Activated T-helper 1 cell treated with anti-CD3 and anti-CD28 coated beads, Interleukin-2, amount 50 U/mL, for 16 hours (primary cell): ENCODE measurements at places on chromosomes 13 and 19.

DNA sequence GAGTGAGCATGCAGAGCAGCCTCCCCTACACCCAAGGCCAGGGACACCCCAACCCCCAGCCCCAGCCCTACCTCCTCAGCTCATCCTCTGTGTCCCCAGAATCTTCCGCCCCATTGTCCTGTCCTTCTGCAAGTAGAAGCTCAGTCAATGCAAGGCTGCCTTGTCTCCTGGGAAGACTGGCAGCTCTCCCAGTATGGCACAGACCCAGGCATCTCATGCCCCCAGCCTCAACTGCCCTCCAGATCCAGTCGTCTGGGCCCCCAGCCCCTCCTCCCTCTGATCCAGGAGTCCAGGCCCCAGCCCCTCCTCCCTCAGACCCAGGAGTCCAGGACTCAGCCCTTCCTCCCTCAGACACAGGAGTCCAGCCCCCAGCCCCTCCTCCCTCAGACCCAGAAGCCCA lies 13.0 kb downstream of the ZNF575 start:
- DNase-seq, result no peak

DNA sequence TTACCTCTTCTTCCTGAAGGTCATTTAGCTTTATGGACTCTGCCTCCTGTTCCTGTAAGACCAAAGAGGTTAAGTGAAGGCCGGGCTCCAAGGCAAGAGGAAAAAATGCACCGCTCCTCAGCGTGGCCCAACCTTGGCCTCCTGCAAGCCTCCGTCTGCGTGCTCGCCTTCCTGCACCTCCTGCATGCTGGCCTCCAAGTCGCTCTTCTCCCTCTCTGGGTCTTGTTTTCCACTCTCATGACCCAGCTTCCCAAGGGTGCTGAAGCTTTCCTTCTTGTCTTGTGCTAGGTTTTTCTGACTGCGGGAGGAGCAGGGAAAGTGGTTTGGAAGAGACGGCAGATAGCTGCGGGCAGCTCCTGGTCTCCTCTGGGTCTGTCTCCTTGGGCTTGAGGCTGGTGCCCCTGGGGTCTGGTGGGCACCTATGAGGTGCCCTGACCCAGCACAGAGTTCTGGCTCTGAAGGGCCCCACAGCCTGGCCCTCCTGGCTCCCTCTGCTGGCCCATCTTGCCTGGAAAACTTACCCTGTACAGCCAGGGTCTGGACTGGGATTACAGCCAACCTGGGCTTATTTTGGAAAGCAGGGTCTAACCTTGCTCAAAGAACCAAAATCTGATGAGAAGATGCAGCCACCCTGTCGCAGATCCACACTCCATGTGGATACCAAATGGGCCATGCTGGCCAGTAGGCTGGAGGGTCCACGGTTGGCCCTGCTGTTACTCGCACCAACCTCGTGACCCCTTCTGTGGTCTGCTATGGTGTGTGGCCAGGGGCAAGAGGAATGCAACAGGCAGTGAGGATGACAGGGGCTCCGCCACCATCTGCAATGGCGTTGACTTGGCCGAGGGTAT lies 5.2 kb downstream of the C13orf46 start:
- DNase-seq, result no peak

- DNase-seq, result no peak
Measured at GRCh38 chr13:27852491-27852890, 60.2 kb downstream of the GSX1 start.

DNA sequence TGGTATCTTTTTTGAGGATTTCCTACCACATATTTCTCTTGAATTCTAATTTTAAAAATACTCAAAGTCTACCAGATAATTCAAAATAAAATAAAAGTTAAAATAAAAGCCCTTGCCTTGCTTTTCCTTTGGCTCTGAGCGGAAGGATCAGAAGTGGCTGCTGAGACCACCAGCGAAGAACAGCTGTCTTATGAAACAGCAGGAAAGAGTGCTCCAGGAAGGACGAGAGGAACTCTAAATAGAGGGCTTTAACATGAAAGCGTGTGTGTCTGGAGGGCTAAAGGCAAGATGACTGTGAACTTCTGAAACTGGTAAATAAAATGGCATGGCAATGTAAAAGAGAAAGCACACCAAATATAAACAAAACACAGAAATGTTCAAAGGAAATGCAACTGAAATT lies 521.5 kb upstream of the SPRY2 start:
- no peak for DNase-seq

DNA sequence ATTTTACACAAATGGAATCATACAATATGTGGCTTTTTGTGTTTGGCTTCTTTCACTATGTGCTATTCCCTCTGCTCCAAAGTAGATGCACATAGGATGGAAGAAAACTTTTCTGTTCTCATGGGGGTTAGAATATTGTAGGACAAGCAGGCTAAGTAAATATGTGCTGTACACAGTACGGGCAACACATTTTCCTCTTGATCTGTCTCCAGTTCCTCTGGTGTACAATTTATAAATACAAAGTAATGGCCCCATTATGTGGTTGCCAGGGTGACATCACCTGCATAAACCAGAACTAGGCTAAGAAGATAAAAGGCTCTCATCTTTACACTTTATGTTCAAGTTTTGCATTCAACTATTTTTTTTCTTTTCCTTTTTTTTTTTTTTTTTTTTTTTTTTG lies 41.0 kb upstream of the SOX21 start:
- no peak for DNase-seq

DNA sequence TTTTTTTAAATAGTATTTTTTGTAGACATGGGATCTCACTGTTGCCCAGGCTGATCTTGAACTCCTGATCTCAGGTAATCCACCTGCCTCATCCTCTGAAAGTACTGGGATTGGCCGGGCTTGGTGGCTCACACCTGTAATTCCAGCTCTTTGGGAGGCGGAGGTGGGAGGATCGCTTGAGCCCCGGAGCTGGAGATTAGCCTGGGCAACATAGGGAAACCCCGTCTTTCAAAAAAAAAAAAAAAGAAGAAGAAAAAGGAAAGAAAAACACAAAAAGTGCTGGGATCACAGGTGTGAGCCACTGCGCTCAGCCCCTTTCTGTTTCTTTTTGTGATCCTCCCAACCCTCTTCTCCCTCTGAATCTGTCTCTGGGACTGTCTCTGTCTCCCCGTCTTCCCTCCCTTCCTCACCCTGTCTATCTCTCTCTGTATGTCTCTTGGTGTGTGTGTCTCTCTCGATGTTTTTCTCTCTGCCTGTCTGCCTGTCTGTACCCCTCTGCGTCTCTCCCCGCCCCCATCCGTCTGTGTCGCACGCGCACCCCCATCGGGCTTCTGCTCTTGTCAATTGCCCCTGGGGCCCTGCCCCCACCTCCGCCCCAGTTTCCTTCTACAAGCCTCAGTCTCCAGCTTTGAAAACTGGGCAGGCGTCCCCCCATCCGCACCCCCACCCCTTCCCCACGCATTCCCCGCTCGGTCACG lies 540 bp upstream of the ZFP36 start:
- DNase-seq, result peak; percentile 80

GRCh38 chr19:30449078-30449590 lies 77.0 kb downstream of the ZNF536 start:
- DNase-seq, result no peak

GRCh38 chr19:34332027-34332760 lies 32.8 kb upstream of the GPI start:
- DNase-seq, result no peak

DNA sequence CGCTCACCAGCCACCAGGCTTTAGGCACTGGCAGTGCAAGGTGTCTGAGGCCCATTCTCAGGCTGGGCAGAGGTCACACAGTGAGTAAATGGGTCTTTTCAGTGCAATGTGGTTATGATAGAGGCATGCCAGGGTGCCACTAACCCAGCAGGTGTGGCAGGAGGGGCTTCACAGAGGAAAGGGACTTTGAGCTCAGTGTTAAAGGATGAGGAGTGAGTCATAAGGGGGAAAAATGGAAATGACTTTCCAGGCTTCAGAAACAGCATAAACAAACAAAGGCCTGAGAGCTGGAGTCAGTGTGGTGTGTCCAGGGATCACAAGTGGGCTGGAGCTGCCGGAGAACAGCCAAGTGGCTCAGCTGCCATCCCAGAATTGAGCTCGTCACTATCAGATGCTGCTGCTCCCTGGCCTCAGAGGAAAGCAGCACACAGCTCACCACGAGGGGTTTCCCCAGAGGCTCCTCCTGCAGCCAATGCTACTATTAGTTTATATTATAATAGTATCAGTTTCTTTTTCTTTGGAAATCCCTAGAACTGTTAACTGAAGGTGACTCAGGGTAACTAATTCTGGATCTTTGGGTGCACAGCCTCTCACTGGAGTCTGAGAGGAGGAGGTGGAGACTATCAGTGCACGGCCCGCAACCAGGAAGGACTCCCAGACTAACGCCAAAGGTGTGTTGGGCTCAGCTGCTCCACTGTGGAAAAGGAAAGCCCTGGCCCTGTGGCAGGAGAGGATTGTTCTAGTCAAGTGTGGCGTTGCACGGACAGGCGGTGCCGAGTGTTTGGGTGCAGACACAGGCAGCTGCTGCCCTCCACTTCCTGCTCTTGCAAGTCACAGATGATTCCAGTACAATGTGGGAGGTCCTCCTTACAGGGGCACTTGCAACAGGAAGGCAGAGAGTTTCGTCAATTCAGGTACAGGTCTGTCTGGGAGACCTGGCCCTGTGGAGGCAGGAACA lies 39.5 kb downstream of the DHRS12 start:
- DNase-seq, result no peak

DNA sequence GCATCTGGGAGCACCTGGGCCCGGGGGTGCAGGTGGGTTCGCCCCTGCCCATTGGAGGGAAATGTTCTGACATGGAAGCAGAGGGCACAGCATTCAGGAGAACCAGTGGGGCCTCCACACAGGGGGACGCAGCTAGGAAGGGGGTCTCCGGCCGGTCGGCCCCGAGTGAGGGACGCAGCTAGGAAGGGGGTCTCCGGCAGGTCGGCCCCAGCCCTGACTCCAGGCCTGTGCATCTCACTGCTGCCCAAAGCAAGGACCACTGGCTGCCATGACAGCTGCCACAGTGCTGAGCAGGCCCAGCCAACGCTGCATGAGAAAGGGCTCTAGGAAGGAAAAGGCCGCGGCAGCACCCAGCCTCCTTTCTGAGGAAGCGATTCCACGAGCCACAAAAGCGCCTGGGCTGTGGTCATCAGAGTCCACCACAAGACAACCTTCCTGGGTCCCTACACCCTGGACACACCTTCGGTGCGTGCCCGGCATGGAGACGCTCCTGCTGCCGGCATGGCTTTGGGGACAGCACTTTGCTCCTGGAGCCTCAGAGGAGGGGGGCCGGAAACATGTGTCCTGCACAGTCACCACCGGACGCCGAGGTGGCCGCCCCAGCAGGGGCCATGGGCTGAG lies 9.7 kb downstream of the RASA3 start:
- no peak for DNase-seq

DNA sequence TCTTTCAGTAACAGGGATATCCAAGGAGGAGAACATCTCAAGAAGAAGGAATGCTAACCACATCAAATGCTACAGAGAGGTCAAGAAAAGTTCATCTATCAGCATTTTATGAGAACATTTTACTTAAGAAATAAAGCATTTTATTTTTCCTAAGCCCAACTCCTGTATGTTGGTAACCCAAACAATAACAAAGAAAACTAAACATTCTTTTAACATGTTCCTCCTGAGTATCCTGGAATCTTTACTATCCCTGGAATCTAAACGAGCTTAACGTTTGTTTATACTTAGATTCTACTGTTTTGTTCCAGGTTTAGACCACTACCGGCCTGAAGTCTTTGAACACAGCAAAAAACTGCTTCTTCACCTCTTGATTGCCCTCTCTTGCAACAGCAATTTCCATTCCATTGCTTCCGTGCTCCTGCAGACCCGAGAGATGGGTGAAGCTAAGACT lies 89.7 kb downstream of the ZAR1L start:
- DNase-seq, result no peak

DNA sequence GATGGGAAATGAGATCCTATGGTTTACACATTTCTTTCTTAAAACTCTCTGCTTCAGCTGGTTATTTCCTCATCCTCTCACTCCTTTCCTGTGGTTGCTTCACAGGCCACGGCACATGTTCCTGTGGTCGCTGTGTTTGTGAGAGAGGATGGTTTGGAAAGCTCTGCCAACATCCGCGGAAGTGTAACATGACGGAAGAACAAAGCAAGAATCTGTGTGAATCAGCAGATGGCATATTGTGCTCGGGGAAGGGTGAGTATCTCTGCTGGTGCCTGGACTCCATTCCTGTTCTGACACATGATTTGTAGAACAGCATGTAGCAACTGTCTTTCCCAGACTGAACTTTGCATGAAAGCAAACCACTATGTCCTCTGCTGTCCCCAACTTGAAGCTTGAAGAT lies 254.2 kb downstream of the ITGBL1 start:
- no peak for DNase-seq

DNA sequence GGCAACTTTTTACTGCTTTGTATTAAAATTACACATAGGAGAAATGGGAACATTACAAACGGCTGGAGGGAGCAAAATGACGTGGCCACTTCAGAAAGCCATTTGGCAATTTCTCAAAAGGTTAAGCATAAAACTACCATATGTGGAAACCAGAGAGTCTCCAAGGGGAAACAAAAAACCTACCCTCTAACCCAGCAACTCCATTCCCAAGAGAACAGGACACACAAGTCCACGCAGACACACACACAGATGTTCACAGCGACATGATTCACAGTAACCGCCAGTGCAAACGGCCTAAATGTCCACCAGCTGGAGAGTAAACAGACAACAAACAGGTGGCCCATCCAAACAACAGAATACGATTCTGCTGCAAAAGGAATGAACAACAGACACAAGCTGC lies 37.2 kb downstream of the STK24 start:
- DNase-seq, result no peak

GRCh38 chr19:18939922-18940768 lies 872 bp downstream of the HOMER3 start:
- no peak for DNase-seq

GRCh38 chr13:98200211-98200878 lies 23.3 kb upstream of the RNF113B start:
- no peak for DNase-seq

DNA sequence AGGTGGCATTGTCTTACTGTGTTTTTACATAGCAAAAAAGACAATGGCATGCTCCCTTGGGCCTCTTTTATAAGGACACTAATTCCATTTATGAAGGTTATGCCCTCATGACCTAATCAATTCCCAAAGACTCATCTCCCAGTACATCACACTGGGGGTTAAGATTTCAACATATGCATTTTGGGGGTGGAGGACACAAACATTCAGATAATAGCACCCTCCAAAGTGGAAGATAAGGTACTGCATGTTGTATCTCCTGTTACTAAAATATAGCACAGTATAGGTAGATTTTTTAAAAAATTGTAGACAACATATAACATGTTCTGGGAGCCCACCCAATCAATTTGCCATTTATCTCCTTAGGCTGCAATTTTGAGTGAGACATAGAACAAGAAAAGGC lies 221.2 kb downstream of the LIG4 start:
- no peak for DNase-seq
